ENCODE measurements at places on chromosomes 11 and 22.

GRCh38 chr11:111797145-111797581 is 31.0 kb upstream of the PPP2R1B start:
- DNase-seq: no peak

- no peak for DNase-seq
Observed at GRCh38 chr11:1558775-1559110, 13.3 kb downstream of the DUSP8 start.

DNA sequence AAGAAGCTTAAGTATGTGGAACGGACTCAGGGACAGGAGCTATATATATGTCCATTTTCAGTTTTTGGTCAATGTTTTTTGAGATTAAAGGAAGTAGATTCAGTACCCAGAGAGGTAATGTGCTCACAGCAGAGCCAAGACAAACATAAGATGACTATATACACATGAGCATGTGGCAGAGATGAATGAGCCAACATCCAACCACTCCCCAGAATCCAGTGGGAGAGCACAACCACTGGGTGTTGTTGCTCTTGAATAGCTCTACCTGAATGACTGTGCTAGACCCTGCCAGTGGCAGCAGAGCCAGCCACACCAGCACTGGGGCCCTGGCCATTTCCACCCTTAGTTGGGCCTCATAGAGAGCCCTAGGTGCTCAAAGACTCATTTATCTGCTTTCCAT is 10.7 kb upstream of the SYTL2 start:
- DNase-seq: no peak

GRCh38 chr11:119189393-119189792 is 4.1 kb downstream of the NHERF4 start:
- DNase-seq: no peak

- no peak for DNase-seq
Observed at GRCh38 chr11:77617892-77618291, 19.7 kb downstream of the CLNS1A start.

DNA sequence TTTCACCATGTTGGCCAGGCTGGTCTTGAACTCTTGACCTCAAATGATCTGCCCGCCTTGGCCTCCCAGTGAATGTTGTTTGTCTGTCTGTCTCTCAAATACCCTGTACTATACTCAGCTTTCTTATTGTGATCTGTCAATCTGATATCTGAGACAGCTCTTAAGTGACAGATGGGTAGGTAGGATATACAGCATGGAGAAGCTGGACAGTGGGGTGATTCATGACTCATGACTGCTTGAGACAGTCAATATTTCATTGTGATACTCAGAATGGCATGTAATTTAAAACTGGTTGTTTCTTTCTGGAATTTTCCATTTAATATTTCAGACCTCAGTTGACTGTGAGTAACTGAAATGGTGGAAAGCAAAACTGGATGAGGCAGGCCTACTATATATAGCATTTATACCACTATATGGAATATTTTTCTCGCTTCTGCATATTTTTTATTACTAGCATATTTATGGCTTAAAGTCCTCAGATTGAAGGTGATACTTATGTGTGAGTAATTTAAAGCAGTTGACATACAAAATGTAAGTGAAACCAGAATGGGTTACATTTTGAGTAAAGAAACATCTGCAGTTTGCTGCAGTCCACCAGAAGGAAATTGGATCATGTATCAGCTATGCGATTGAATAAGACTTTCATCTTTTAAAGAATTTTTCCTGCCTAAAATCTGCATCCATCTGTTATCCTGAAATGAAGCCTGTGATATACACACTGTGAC is 22.3 kb downstream of the ARHGAP42 start:
- no peak for DNase-seq

GRCh38 chr22:40951795-40952605 is 822 bp downstream of the RBX1 start:
- DNase-seq: no peak

- no peak for DNase-seq
Observed at GRCh38 chr22:28435140-28435768, 244.4 kb downstream of the TTC28 start.

DNA sequence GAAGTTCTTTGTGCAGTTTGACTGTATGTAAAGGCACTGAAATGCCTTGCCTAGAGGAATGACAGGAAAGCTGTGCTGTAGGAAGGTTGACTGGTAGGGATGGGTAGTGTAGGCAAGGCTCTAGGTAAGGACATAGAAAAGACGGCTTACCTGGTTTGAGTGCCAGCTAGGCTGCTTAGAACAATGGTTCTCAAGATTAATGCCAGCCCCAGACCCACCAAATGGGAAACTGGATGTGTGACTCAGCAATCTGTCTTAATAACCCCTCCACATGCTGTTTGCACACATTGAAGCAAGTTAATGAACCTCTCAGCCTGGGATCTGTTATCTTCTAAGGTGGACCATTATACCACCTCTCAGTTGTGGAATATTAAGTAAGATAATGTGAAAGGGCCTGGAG is 3.7 kb downstream of the RPS3 start:
- DNase-seq: no peak

DNA sequence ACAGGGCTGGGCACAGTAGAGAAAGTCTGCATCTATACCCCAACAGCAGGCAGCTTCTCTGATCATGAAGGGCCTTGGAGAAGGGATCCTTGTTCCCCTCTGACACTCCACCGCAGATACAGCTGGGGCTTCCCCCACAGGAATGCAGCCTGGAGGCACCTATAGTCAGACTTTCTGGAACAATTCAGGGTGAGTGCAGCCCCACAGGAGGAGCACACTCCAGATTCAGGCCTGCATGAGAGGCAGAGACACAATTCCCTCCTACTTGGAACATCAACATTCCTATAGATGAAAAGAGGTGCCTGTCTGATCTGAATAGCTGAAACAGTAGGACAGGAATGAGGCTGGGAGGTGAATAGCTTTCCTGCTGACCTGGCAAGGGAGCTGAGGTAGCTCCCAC is 1298.0 kb upstream of the CNTN5 start:
- no peak for DNase-seq

GRCh38 chr11:101133190-101133589 is 3.6 kb upstream of the PGR start:
- DNase-seq: no peak

GRCh38 chr11:120612513-120613263 is 101.1 kb downstream of the GRIK4 start:
- DNase-seq: no peak

DNA sequence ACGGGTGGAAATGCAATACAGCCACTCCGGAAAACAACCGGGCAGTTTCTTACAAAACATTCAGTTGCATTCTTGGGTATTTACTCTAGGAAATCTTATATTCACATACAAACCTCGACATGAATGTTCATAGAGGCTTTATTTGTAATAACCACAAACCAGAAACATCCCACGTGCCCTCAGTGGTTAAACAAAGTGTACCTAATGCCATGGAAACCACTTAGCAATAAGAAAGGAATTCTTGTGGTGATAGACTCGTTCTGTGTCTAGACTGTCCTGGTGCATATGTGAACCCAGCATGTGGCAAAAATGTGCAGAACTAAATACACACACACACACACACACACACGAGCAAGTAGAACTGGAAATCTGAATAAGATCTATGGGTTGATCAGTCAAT is 1073.3 kb downstream of the TBC1D22A start:
- no peak for DNase-seq

- no peak for DNase-seq
Observed at GRCh38 chr11:8234910-8235309, 28.8 kb downstream of the LMO1 start.

DNA sequence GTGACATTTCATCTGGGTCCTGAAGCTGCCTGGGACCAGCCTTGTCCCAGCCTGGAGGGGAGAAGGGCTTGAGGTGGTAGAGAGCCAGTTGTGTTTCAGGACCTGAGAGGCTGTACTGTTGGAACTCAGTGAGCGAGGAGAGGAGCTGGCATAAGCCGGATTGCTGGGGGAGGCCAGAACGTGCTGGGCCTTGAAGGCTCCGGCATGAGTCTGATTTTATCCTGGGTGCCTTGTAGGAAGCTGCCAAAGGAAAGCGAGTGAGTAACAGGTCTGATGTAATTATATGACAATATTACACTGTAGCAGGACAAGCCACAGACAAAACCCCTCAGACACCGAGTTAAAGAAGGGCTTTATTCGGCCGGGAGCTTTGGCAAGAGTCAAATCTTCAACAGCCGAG is 17.2 kb downstream of the AP2A2 start:
- DNase-seq: no peak

DNA sequence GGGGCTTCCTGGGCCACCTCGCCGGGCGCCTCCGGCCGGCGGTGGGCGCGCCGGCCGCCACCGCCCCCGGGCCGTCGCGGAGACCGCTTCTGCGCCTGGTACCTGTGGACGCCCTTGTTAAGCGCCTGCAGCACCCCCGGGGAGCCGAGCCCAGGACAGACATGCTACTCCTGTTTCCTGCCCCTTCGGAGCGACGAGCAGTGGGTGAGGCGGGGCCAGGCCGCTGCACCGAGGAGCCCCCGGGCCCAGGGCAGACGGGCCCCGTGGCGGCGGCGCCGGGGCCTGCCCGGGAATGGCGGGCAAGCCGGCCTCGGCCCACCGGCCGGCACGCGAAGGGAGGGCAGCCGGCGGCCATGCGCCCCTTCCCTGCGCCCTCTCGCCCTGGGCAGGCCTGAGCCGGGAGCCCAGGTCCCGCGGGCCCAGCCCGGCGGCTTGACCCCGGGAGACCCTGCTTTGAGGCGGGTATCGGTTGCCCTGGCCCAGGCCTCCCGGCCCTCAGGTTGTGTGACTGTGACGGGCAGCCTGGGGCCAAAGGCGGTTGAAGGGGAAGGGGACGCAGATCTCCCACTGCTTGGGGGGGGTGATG is 789 bp upstream of the KDM2A start:
- DNase-seq: no peak

- DNase-seq: no peak
Observed at GRCh38 chr11:109606256-109606655, 184.3 kb downstream of the C11orf87 start.

DNA sequence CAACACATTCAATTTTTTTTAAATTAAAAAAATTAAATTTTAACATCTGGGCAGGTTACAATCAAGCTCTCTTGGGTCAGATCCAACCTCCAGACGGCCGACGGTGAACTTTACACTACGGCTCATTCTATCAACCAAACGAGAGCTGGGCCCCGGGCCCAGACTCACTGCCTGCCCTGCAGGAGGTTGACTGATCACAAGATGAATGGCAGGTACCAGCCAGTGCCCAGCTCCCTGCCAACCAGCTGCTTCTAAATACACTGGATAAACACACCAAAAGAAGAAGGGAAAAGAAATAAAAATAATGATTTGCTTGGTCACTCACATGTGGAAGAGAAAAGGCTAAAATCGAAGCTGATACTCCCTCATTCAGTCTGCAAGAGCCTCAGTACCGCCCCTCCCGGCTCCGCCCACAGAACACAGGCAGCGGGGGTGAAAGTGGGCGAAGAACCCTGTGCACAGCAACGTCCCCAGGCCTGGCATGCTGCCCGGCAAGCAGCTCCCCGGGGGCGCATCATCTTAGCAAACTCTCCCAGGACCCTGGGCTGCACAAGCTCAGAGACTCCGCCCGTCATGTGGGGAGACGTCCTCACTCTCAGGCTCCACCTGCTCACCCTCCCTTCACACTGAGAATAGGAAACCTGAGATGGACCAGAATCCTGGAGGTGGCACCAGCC is 303.4 kb downstream of the SHANK2 start:
- DNase-seq: no peak

DNA sequence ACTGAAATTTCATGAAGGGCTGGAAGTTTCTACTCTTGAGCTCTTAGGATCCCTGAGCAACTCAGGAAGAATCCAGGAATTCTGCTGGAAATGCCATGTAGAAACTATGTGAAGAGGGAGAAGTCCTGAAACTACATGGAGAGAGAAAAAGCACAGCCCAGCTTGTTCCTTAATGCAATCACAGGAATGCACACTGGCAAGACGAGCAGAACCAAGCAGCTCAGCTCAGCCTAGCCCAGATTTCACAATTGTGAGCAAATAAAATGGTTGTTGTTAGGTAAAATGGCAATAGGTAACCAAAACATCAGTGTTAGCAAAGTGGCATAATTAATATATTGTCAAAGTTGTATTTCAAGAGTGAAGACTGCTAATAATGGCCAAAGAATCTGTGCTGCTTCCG is 28.1 kb downstream of the ZNF214 start:
- no peak for DNase-seq
